ENCODE measurements at places on chromosomes 1 and 21.

DNA sequence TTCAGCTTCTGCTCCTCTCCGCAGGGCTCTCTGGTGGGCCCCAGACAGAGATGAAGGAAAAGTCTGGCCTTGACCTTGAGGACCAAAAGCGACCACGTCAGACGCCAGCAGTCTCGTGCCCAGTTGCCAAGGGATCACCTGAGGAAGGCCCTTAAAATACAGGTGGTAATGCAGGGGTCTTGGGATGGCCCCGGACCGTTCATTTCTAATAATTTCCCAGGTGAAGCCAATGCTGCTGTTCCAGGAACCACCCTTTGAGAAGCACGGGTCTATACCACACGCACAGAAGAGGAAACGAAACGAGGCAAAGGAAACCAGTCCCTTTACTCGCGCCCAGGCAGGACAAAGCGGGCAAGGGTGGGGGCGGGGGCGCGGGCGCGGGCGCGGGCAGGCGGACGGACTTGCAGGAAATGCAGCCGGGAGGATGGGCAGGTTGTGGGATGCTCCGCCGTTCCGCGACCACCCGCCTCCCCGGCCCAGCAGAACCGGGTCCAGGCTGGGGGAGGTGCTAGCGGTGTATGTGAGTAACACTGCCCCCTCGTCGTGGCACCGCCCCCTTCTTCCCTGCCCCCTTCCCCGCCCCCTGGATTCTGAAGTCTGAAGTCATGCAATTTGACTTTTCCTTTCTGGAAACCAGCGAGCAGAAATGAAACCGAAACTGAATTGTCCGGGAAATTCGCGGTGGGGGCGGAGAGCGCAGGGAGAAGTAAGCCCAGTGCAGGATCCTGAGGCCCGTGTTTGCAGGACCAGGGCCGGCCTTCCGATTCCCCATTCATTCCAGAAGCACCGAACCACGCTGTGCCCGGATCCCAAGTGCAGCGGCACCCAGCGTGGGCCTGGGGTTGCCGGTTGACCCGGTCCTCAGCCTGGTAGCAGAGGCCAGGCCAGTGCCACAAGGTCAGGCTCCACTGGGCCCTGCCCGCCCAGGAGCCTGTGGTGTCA is 5.8 kb upstream of the MX1 start:
- peak; percentile 70 for DNase-seq

- DNase-seq, result no peak
These were observed 30.1 kb downstream of the RHEX start for GRCh38 chr1:206082831-206083695.

GRCh38 chr1:220527279-220527907 is 543 bp upstream of the MARK1 start:
- no peak for DNase-seq

DNA sequence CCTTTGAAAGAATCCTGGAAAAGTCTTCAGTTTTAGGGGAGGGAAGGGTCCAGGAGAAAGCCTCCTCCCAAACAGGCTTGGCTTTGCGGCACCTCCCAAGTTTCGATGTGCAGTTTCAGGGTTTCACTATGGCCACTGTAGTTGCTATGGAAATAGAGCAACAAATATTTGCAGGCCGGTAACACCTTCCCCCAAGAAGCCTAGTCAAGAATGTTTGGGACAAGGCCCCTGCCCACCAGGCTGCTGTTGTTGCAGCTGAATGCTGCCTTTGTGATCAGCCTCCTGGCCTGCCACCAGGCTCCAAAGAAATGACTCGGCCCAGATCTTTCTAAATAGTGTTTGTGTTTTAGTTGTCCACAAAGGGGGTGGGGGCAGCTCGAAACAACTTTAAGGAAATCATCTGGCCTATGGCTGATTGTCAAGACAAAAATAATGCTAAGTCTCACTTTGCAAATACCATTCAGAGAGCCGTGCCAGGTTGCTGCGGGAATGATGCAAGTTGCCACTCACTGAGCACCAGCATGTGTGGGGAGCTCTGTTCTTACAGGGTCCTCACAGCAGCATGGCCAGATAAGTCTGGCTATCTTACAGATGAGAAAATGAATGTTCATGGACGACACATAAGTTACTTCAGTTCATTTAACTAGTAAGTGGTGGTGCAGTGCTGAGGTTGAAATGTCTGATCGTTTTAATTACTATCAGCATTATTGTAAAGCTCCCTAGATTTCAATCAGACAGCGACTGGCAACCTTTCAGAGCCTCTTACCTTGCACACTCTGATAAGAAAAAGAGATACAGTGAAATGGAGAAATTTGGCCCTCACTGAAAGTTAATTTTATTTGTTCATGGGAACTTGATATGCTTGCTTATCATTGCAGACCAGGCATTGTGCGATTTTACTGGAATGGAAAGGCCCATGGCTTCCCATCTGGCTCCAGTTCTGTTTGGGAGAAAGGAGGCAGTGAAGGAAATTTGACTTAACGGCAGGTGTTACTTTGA is 91.2 kb upstream of the JUN start:
- no peak for DNase-seq

DNA sequence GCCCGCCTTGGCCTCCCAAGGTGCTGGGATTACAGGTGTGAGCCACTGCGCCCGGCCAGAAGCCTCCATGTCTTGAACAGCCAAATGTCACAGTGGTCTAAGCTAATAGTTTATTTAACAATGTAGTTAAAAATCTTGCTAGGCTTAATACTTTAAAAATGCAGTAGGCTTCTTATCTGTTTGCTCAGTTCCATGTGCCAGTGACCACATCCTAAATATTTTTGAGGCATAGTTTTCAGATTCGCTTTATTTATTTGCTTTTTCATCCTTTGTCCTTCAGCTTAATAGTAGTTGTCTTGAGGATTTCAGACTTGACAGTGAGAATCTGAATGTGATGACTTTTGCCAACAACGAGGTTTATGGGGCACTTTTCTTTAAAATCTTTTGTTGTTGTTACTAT is 59.9 kb upstream of the PRRX1 start:
- DNase-seq, result no peak

GRCh38 chr1:237791592-237791991 is 99.1 kb downstream of the ZP4 start:
- DNase-seq, result no peak

GRCh38 chr1:235011599-235012435 is 116.8 kb downstream of the TOMM20 start:
- peak; percentile 29 for DNase-seq

DNA sequence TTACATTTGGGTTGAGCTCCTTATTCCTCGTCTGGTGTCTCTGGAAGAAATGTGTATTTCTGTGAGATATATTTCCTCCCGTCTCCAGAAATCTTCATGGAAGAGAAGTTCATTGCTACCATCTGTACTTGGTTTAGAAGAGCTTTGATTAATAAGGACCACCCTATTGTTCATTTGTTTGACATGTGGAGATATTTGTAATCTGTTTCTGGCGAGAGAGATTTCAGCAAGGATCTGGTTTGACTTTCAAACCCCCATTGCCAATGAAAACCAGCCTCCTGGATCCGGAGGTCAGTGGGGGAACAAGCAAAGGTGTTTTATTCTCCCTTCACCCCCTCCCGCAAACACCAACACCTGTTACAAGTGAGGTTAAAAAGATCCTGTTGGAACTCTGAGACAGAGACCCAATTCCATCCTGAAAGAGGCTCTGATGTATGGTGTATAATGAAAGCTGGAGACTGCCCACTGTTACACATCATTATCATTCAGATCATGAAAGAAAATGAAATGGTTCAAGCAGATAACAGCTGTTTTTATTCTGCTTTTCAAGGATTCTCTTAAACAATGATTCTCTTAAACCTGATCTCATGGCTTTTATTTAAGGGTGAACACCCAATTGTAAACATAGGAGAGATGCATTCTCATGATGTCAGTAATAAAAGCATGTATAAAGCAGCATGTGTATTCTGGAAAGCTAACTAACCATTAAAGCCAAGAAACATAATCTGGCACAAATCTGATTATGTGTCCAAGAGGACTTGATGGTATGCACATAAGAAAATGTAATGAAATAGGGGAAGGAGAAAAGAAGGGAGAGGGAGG is 393.5 kb upstream of the ADGRL2 start:
- DNase-seq, result no peak

- no peak for DNase-seq
These were observed 12.6 kb upstream of the OR6N2 start for GRCh38 chr1:158793604-158794003.

DNA sequence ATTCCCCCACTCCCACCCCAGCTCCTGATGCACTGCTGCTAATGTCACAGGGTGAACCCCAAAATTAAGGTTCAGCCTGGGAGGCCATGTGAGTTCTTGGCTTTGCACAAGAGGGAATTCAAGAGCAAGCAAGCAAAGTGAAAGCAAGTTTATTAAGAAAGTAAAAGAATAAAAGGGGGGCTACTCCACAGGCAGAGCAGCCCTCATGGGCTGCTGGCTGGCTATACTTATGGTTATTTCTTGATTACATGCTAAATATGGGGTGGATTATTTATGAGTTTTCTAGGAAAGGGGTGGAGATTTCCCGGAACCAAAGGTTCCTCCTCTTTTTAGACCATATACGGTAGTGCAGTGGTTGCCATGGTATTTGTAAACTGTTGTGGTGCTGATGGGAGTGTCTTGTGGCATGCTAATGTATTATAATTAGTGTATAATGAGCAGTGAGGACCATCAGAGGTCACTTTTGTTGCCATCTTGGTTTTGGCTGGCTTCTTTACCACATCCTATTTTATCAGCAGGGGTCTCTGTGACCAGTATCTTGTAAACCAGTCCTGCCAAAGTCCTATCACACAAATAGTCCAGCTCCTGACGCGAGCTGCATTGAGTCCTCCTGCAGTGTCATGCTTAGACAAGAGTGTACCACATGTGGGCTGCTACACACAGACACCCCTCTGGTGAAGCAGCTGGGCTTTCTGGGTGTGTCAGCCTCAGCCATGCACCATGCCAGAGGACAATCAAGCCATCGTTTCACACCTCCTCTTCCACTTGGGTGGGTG is 46.4 kb upstream of the CSF1 start:
- DNase-seq, result no peak

DNA sequence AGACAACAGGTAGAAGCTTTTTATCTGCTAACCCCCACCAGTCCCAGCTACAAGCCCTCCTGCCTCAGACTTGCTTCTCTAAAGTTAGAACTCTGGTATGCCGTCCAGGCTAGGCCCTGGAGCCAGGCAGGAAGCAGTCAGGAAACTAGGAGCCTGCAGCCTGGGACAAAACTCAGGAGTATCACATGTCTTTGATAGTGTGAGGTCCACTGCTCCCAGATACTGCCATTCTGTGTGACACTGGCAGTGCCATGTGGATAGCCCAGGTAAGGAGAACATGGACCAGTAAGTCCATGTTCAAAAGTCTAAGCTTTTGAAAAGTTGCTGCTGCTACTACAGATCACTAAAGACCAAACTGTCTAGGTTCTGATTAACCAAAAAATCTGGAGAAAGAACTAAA is 45.4 kb downstream of the NPHS2 start:
- DNase-seq, result no peak

- no peak for DNase-seq
These were observed 2.1 kb downstream of the SDE2 start for GRCh38 chr1:225996946-225997545.

- DNase-seq, result no peak
These were observed 54.2 kb downstream of the PTPRU start for GRCh38 chr1:29290414-29290985.

- DNase-seq, result no peak
These were observed 19.9 kb downstream of the CLDN17 start for GRCh38 chr21:30146558-30147282.

GRCh38 chr1:164780111-164780812 is 221.3 kb downstream of the PBX1 start:
- DNase-seq, result no peak

Data from thoracic aorta (tissue), 2 donors.